ENCODE measurements at places on chromosomes 12 and 14. TPM values are rescaled to one million over a fixed set of nuclear protein-coding genes. Genes with fewer than 3 reads are reported as not detected.

DNA sequence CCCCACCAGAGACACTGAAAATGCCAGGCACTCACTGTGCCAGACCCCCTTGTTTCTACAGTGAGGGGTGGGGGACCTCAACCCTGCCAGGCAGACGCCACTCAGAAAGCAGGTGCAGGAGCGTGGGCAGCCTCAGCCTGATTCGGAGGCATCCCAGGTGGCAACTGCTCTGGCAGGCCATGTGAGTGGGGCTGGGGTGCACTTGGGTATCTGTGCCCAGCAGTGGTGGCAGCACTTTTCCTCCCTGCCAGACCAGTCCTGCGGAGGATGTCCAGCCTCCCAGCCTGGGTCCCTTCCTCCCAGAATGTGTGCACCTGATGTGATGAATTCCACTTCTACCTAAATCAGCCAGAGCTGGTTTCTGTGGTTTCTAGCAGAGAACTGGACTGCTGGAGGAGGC, 13.4 kb upstream of the TTC7B start:
- no peak overlapping the region for H3K4me3 ChIP-seq
- peaks cover 5% of the 10 kb centered on the region for H3K27me3 ChIP-seq
- DNase-seq, result no peak
- H3K27ac ChIP-seq, result peak overlapping the region; percentile 50
- H3K36me3 ChIP-seq, result peaks cover 5% of the 10 kb centered on the region

- H3K27ac ChIP-seq, result no peak overlapping the region
- no peak for DNase-seq
- peaks cover 12% of the 10 kb centered on the region for H3K36me3 ChIP-seq
- no peak overlapping the region for H3K4me3 ChIP-seq
- H3K27me3 ChIP-seq, result no peaks in the 10 kb centered on the region
These were observed 7.2 kb downstream of the FUT8 start for GRCh38 chr14:65419593-65420252.

- no peaks in the 10 kb centered on the region for H3K4me1 ChIP-seq
- no peak overlapping the region for H3K4me3 ChIP-seq
- no peaks in the 10 kb centered on the region for H3K36me3 ChIP-seq
- peaks cover 16% of the 10 kb centered on the region for H3K27me3 ChIP-seq
These were observed 92.5 kb upstream of the EIF5 start for GRCh38 chr14:103241531-103241930.

- DNase-seq, result no peak
- H3K27ac ChIP-seq, result no peak overlapping the region
- no peaks in the 10 kb centered on the region for H3K27me3 ChIP-seq
- H3K4me1 ChIP-seq, result no peaks in the 10 kb centered on the region
These were observed 56.7 kb upstream of the LRFN5 start for GRCh38 chr14:41549821-41550607.

GRCh38 chr14:52422650-52423356, 108.7 kb downstream of the PTGER2 start:
- peaks cover 3% of the 10 kb centered on the region for H3K27me3 ChIP-seq
- H3K27ac ChIP-seq, result no peak overlapping the region
- peaks cover 20% of the 10 kb centered on the region for H3K36me3 ChIP-seq
- H3K4me3 ChIP-seq, result no peak overlapping the region
- peaks cover 6% of the 10 kb centered on the region for H3K4me1 ChIP-seq
- DNase-seq, result no peak

GRCh38 chr14:73748858-73749357, 34.7 kb upstream of the PNMA1 start:
- H3K36me3 ChIP-seq, result peaks cover 32% of the 10 kb centered on the region
- DNase-seq, result no peak
- no peak overlapping the region for H3K4me3 ChIP-seq
- H3K27ac ChIP-seq, result peak overlapping the region; percentile 63

DNA sequence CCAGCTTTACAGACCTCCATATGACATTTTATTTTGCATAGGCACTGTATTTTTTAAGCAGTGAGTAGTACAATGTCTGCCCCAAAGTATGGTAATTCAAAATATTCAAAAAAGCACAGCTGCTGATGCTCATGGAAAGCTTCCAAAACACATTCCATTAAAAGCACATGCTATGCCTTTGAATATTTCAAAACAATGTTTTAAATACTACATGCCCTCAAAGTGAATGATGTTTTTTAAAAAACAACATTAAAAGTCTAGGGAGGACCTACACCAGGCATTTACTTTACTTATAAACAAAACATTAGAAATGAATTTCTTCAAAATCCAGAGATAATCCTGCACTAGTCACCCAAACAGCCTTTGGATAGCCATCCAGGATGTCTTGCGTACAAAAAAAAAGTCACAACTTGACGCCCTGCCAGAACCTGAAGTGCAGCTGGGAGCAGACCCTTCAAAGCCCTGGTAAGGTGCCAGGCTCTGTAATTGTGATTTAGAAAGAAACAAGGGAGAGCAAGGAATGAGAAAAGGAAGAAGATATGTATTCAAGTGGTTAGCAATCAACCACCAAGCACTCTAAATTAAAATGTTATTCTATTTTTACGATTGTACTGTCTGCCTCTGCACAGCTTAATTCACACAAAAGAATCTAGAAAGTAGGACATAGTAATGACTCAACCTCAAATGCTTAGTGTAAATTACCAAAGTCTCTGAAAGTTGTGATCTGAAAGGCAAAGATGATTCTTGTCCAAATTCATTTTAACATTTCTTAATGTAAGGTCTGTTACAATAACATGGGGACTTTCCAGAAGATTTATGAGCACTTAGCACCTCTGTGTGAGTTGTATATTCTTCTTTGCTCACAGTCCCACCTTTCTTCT, 31.9 kb downstream of the CEP83 start:
- H3K27ac ChIP-seq, result peak overlapping the region; percentile 3
- H3K36me3 ChIP-seq, result peaks cover 56% of the 10 kb centered on the region
- no peak for DNase-seq
- H3K4me3 ChIP-seq, result no peak overlapping the region

DNA sequence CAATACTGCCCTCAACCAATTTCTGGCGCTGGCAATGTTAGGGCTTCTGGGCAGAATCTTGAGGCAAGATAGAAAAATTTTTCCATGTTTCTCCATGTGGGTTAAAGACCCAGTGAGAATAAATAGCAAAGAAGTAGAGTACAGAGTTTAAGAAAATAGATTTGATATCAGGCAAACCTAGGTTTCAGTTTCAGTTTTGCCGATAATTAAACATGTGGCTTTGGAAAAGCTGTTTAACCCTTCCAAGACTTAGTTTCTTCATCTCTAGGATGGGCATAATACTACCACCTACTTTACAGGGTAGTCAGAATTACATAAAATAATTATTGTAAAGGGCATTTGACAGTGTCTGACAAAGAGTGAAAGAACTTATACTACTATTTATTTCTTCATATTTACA, 360.4 kb downstream of the PCNX1 start:
- peaks cover 17% of the 10 kb centered on the region for H3K36me3 ChIP-seq
- peaks cover 18% of the 10 kb centered on the region for H3K4me1 ChIP-seq
- H3K27ac ChIP-seq, result peak overlapping the region; percentile 73
- no peak for DNase-seq

DNA sequence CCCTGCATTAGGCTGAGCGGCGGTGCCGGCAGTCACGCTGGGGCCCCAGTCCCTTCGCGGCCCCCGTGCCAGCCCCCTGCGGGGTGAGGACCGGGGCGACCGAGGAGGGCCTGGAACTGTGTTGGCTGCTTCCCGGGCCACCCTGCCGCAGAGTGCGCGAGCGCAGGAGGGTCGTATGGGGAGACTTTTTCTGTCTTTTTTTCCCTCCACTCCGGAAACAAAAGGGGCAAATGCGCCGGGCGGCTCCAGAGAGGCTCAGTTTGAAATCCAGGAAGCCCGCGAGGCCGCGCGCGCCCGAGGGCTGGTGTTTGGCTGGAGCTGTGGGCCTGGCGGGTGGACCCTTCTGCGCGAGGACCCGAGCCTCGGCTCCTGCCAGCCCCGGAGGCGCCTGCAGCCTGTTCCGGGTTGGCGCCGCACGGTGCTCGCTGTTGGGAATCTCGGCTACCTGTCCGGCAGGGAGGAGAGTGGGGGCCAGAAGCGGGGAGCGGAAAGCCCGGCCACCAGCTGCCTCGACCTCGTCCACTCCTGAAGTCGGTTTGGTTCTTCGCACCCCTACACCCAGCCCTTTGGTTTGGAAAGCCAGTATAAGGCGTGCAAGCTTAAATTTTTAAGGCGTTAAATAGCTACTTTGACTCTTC, 638 bp downstream of the PLEKHG3 start:
- peaks cover 5% of the 10 kb centered on the region for H3K36me3 ChIP-seq
- peaks cover 64% of the 10 kb centered on the region for H3K27me3 ChIP-seq
- DNase-seq, result peak; percentile 18
- peak overlapping the region; percentile 73 for H3K27ac ChIP-seq

DNA sequence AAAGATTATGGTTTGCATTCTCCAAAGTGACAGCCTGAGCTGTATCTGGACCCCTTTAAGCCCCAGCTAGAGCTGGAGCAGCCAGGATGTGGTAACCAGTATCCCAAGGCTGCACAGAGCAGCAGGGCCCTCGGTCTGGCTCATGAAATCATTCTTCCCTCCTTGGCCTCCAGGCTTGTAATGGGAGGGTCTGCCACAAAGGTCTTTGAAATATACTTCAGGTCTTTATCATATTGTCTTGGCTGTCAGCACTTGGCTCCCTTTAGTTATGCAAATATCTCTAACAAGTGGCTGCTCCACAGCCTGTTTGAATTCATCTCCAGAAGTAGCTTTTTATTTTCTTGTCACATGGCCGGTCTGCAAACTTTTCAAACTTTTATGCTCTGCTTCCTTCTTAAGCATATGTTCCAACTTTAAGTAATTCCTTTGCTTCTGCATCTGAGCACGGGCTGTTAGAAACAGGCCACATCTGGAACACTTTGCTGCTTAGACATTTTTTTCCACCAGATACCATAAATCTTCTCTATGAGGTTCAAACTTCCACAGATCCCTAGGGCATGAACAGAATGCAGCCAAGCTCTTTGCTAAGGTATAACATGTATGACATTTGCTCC, 663.4 kb upstream of the MIS18BP1 start:
- no peaks in the 10 kb centered on the region for H3K27me3 ChIP-seq
- H3K36me3 ChIP-seq, result no peaks in the 10 kb centered on the region
- H3K27ac ChIP-seq, result no peak overlapping the region
- no peak overlapping the region for H3K4me3 ChIP-seq
- H3K4me1 ChIP-seq, result no peaks in the 10 kb centered on the region

GRCh38 chr12:19402743-19403431, 36.4 kb upstream of the AEBP2 start:
- DNase-seq, result no peak
- H3K4me3 ChIP-seq, result no peak overlapping the region
- H3K36me3 ChIP-seq, result peaks cover 6% of the 10 kb centered on the region
- no peaks in the 10 kb centered on the region for H3K27me3 ChIP-seq
- peaks cover 15% of the 10 kb centered on the region for H3K4me1 ChIP-seq

DNA sequence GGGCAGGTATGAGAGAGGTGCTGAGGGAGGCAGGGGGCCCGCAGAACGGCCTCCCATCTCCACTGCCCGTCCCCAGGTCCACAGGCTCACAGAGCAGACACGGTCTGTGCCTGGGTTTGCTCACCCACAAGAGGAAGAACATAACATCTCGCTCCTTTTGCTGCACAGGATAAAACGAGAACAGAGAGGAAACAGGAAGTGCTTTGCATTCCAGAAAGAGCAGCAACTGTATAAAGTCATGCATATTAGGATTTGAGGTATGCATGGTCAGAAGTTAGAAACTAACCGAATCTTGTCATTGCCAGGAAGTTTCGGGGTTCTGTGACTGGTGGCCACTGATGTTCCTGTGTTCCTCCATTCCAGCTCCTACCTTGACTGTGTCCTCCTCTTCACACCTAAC, 25.0 kb downstream of the NTF3 start:
- DNase-seq, result no peak
- H3K27ac ChIP-seq, result no peak overlapping the region
- H3K4me3 ChIP-seq, result no peak overlapping the region
- no peaks in the 10 kb centered on the region for H3K36me3 ChIP-seq
- H3K4me1 ChIP-seq, result peaks cover 7% of the 10 kb centered on the region

GRCh38 chr12:12721814-12722434, 4.8 kb downstream of the CDKN1B start:
- H3K27ac ChIP-seq, result peak overlapping the region; percentile 99
- H3K4me3 ChIP-seq, result peak overlapping the region; percentile 97
- no peaks in the 10 kb centered on the region for H3K27me3 ChIP-seq
- no peak for DNase-seq

- H3K4me1 ChIP-seq, result no peaks in the 10 kb centered on the region
- no peak overlapping the region for H3K4me3 ChIP-seq
- H3K27ac ChIP-seq, result no peak overlapping the region
- H3K27me3 ChIP-seq, result peaks cover 20% of the 10 kb centered on the region
- no peaks in the 10 kb centered on the region for H3K36me3 ChIP-seq
- no peak for DNase-seq
These were observed 75.5 kb downstream of the SLC8A3 start for GRCh38 chr14:70113211-70113610.

DNA sequence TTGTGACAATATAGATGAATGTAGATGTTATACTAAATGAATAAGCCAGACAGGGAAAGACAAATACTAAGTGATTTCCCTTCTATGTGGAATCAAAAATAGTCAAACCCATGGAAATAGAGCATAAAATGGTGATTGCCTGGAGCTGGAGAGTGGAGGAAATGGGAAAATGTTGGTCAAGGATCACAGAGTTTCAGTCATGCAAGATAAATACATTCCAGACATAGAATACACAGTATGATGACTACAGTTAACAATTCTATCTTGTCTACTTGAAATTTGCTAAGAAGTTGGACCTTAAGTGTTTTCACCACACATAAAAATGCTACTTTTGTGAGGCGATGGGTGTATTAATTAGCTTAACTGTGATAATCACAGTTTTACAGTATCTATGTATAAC, 1182.7 kb downstream of the AACS start:
- DNase-seq, result no peak
- no peaks in the 10 kb centered on the region for H3K4me1 ChIP-seq
- no peak overlapping the region for H3K4me3 ChIP-seq
- no peak overlapping the region for H3K27ac ChIP-seq

DNA sequence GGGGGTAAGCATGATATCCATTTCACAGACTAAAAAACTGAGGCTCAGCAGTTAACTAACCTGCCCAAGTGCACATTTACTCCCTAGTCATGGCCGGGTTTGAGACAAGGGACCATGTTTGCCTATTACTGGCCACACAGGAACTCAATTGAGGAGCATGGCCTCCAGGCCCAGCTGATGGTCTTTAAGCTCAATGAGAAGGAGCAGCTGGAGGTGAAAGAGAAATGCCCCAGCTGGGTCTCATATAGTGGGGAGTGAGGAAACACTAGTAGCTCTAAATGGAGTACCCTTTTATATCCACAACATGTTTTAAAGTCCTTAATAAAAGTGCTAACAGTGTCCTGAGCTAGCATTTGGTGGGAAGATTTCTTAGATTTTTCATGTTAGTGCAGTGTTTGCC, 1.6 kb downstream of the TDP1 start:
- no peaks in the 10 kb centered on the region for H3K27me3 ChIP-seq
- H3K4me3 ChIP-seq, result peak overlapping the region; percentile 95
- peaks cover 46% of the 10 kb centered on the region for H3K36me3 ChIP-seq
- H3K4me1 ChIP-seq, result peaks cover 74% of the 10 kb centered on the region
- H3K27ac ChIP-seq, result peak overlapping the region; percentile 99

Gene LGMN
- 4.8 TPM for total RNA-seq

Gene GUCY2C
- not detected for total RNA-seq

Gene CRIP1
- 753 TPM for total RNA-seq

Gene KRT82
- total RNA-seq, result not detected

Gene KCNH3
- 2.3 TPM for total RNA-seq

Gene MSRB3
- not detected for total RNA-seq

Gene TAMALIN
- total RNA-seq, result 6.9 TPM

Gene C14orf39
- total RNA-seq, result not detected

Gene MFAP5
- total RNA-seq, result not detected
